Left colon (tissue), 2 donors: ENCODE measurements at places on chromosomes 5 and 9. TPM values are rescaled to one million over a fixed set of nuclear protein-coding genes. Genes with fewer than 3 reads are reported as not detected.

The UBAP2 gene
- 33.3 TPM for total RNA-seq

The PCDHB12 gene
- total RNA-seq: 0.42 TPM

The CCDC183 gene
- 35.1 TPM for total RNA-seq

The RLN2 gene
- total RNA-seq: 0.28 TPM

The ANKRD34B gene
- total RNA-seq: not detected

The KCNIP1 gene
- not detected for total RNA-seq
